ENCODE measurements at places on chromosomes 7 and 10.
A peak's percentile ranks its signal among the peaks of the same experiment; 100 is the strongest.

DNA sequence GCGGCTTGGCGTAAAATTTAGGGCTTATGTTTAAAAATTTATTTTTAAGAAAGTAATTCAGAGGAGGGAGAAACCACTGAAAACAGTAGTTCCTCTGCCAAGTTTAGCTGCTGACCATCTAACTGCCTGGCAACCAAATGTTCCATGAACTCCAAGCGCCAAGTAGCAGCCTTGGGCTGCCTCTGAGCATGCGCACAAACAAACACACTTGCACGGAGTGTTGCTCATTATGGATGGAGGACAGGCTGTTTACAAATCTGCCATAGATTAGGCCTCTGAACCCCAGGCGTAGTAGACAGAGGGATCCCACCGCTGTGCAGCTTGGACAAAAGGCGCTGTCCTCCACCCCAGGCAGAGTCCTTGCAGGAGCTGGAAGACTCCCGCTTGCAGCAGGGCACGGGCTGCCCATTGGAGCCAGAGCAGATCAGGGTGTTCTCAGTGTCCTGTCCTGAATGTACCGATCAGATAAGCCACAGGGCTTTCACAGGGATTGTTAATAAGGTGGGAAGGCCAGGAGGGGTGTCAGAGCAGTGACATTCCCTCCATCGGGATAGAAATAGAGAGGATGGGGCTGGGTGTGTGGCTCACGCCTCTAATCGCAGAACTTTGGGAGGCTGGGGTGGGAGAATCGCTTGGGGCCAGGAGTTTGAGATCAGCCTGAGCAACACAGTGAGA, 47.7 kb upstream of the LYZL1 start:
- no peak for DNase-seq

GRCh38 chr7:27235387-27236311, 7.0 kb upstream of the EVX1 start:
- peak; percentile 11 for DNase-seq

- DNase-seq, result no peak
These were observed 862.6 kb downstream of the SORCS3 start for GRCh38 chr10:105503714-105504113.

GRCh38 chr10:79155301-79156081, 86.7 kb downstream of the ZMIZ1 start:
- DNase-seq, result peak; percentile 67

- peak; percentile 62 for DNase-seq
These were observed 120.0 kb downstream of the PDE1C start for GRCh38 chr7:31950091-31950755.

Data from fibroblast of skin of back (primary cell).